Activated CD4-positive, alpha-beta T cell treated with anti-CD3 and anti-CD28 coated beads, Interleukin-2, amount 50 U/mL, for 1 hour (primary cell): ENCODE measurements at places on chromosomes 2 and 18.

DNA sequence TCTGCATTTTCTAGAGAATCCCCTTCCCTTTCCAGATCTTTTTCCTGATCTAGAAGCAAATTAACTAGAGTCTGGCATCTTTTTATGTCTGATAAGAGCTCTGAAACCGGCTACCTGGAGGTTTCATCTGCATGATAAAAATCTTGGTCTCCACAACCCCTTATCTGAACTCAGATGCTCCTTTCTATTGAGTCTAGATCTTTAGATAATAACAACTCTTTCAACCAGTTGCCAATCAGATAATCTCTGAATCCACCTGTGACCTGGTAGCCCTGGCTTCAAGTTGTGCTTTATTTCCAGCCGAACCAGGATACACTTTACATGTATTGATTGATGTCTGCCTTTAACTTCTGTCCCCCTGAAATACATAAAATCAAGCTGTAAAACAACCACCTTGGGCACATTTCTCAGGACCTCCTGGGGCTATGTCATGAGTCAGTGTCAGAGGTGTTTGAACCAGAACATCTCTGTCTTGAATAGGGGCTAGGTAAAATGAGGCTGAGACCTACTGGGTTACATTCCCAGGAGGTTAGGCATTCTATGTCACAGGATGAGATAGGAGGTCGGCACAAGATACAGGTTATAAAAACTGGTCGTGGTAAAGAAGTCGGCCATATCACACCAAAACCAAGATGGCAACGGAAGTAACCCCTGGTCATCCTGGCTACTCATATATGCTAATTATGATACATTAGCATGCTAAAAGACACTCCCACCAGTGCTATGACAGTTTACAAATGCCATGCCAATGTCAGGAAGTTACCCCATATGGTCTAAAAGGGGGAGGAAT lies 20.8 kb downstream of the RALBP1 start:
- DNase-seq = no peak

DNA sequence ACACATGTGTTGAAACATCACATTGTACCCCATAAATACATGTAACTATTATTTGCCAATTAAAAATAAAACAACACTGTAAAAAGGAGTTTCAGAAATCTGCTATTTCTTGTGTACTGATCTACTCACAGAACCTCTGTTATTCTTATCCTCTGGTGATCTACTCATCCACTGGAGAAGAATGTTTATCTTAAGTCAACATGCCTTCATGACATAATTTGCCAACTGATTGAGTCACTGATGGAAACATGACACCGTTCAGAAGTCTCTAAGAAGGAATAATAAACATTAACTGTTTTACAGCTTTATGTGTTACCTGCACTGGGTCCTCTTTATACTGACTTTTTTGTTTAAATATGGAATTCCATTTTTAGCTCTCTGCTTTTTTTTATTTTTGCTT lies 555.2 kb downstream of the DCDC2C start:
- no peak for DNase-seq

GRCh38 chr18:44818668-44819403 lies 138.1 kb downstream of the SETBP1 start:
- no peak for DNase-seq

DNA sequence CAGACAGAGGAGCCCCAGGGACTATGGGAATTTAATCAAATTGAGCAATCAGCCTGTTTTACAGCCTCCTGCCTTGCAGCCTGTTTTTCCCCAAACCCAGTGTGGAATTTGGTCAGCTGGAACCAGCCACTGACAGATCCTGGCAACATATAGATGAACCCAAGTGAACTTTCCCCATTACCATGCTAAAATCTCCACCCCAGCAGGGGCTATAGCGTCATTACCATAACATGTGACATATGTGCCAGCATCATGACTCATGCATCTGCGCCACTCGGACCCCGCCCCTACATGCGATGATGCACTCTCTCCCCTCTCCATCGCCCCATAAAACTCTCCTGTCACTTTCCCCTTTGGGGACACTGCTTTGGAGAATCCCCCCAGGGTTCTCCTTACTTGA lies 17.3 kb upstream of the FEZ2 start:
- DNase-seq = no peak

- no peak for DNase-seq
Measured at GRCh38 chr2:218885981-218886947, 5.6 kb downstream of the WNT10A start.
